D341Med (cell line): ENCODE measurements at places on chromosomes 11 and 22.

DNA sequence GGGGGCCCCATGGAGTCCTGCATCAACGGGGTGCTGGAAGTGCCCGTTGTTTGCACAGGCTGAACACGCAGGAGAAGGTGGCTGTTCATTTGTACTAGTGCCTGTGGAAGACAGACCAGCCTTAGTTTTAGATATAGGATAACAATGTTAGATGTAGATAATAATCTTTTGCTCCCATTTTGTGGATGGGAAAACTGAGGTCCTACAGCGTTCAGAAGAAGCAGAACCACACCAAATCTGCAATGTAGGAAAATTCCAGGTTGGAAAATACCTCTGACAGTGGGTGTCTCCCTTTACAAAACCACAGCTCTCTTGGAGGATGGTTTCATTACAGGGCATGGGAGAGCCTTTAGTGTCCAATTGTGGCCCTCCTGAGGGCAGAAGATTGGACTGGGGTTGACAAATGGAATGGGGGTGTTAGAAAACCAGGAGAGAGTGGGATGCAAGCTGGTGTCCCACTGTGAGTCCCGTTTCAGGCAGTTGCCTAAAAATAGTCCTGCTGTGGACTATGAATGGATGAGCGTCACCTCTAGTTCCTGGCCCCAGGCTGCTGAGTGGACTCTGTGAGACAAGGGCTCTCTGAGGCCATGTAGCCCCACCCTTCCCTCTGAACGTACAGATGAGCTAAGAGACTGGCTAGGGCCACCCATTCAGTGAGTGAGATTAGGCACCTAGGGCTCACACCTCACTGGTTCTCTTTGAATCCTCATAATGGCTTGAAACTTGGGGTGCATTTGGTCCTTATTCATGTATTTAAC, 508.8 kb downstream of the MN1 start:
- DNase-seq = no peak

DNA sequence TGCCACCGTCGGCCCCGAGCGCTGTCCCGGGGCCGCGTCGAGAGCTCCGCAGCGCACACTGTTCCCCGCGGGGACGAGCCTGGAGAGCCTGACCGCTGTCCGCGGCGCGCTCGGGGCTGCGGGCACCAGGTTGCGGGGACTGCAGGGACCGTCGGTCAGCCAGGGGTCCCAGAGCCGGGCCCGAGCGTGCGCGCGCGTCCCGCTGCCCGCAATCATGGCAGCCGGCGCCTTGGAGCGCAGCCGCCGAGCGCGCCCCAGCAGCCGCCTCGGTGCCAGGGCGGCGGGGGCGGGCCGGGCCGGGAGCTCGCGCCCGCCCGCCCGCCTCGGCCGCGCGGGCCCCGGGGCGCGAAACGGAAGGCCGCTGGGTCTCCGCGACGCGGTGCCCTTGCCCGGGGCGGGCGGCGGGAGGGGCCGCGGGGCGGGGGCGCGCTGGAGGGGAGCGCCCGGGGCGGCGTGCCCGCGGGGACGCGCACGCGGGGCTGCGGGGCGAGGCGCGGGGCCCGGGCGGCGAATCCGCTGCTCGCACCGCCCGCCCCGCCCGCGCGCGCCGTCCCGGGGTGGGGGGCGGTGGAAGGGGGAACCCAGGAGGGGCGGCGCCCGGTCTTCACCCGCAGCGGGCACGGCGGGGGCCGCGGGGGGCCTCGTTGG, 79.4 kb upstream of the PPARA start:
- DNase-seq = peak; percentile 89

DNA sequence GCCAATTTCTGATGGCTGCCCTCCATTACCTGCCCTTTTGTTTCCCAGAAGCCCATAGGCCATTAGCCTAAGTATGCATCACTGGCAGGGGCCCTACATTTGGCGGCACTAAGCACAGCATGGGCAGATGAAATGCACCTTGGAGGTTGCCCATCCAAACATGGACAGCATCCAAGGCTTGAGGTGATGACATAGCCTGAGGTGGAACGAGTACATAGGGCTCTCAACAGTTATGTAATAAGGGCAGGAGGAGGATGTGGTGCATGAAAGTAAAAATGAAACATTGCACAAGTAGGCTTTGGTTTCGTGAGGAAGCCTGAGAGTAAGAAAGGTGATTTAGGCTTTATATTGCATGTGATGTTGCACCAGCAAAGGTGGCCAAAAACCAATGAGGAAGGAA, 148.1 kb downstream of the FAM76B start:
- DNase-seq = no peak

DNA sequence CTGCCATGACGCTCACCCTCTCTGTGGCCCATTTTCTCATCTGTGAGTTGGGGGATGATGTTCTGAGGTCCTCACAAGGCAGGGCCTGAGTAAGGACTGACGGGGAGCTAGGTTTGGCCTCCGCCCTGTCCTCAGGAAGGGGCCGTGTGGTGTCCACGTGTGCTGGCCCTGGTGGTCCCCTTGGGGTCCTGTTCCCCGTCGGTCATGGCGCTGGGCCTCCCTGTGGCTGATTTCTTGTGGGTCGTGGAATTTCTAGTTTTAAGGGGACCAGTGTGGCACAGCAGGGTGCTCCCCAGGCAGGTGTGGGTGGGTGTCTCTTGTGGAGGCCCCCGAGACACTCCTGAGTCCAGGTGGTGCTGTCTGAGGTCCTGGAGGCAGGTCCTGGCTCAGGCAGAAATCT, 5.9 kb downstream of the LINC01488 start:
- DNase-seq = no peak

- DNase-seq = no peak
Measured at GRCh38 chr11:111729071-111729830, 36.9 kb downstream of the PPP2R1B start.

- no peak for DNase-seq
Measured at GRCh38 chr11:57457643-57458023, 2.7 kb upstream of the RTN4RL2 start.

DNA sequence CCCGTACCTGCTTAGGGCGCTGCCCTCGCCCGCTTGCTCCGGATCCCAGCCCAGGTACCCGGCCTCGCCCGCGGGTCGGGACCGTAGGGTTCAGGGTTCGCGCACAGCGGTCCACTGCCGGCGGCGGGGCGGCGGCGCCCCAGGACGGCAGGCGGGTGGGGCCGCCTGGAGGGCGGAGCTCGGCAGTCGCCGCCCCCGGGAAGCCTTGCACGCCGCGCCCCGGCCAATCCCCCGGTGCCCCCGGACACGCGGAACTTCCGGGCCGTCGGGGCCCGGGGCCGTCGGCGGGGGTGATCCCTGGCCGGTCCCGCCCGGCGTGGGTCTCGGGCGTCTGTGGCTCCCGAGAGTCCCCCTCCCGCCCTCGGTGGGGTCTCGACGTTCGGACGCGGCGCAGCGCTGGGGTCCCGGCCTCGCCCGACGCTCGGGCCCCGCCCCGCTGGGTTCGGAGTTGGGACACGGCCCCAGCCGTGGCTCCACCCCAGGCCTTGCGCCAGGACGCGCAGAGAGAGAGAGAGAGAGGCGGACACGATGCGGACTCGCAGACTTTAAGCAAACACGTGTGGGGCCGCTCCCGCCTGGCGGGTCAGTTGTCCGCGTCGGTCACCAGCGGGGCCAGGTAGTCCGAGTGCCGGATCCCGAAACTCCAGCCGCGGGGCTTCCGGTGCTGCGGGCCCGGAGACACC, at the start of gene TYMP:
TYMP (minus strand) TSS at position 116 of the 683 bp plus-strand sequence. CDS start 303 bp downstream, outside the sequence.
- peak; percentile 50 for DNase-seq

DNA sequence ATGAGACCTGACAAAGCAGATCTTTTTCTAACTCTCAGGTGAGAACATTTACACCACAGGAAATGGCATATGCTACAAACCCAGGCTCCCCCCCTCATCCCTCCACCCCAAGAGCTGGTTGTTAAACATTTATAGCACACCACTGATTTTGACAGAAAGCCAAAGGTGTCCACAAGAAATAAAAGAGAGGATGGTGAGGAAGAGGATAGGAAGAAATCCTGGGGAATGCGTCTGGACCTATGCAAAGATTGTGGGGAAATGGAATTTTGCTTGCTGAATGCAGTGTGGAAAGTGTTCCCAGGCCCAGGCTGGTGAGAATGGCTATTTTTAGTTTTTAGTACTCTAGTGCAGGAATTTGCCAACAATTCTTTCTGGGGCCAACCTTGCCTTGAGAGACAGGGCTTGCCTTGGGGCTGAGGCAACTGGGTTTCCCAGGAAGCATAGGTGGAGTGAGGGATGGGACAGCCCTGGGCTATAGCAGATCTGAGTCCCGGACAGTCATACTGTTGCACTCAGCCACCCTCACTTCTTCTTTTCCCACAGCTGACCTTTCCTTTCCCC, 163.9 kb downstream of the ADAMTS15 start:
- no peak for DNase-seq

DNA sequence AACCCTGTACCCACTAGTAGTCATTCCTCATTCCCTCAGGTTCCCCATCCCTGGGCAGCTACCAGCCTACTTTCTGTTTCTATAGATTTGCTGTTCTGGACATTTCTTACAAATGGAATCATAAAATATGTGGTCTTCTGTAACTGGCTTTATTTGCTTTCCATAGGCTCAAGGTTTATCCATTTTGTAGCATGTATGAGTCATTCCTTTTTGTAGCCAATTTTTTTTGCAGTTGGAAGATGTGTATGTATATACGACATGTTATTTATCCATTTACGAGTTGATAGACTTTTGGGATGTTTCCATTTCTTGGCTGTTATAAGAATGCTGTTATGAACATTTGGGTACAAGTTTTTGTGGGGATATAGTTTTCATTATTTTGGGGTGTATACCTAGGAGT, 130.6 kb downstream of the WNT11 start:
- no peak for DNase-seq

- no peak for DNase-seq
Measured at GRCh38 chr11:35846874-35847273, 97.0 kb upstream of the LDLRAD3 start.

DNA sequence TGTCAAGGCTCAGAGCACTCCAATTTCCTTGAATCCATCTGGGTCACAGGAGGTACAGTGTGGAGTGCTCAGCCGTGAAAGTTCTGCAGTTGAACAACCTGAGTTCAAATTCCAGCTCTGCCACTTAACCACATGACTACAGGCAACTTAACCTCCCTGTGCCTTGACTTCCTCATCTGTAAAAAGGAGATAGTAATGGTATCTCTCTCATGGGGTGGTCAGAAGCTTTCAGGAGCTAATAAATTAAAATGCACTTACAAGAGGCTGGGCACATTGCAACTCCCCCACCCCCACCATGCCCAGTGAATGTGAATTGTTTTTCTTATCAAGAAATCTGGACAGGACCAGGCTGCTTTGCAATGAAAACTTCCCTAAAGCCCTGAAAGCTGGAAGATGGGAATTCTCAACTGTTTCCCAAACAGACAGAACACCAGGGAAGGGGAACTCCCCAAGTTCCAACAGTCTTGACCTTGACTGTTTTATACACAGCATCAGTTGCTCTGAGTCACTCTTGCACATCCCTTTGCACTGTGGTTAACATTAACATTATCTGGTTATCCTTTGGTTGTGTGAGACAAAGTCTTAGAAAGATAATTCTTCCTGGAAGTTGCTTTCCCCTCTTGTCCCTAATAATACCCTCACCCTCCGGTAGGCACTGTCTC, 137.0 kb downstream of the SLC1A2 start:
- no peak for DNase-seq

GRCh38 chr11:61541598-61541997, 33.0 kb downstream of the LRRC10B start:
- no peak for DNase-seq

DNA sequence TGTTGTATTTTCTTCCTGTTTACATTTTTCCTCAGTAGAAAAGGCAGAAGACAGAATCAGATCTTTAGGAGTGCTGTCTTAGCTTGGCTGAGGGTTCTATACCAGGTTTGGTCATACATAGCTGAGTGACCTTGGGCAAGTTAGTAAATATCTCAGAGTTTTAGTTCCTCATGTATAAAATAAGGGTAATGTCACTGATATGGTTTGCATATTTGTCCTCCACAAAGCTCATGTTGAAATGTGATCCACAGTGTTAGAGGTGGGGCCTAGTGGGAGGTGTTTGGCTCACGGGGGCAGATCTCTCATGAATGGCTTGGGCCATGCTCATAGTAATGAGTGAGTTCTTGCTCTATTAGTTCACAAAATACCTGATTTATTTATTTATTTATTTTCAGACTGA, 7.5 kb upstream of the HTR3A start:
- DNase-seq = no peak

GRCh38 chr11:6319001-6319703, 1.1 kb downstream of the CAVIN3 start:
- DNase-seq = no peak

- DNase-seq = peak; percentile 74
Measured at GRCh38 chr22:33579448-33580093, 340.7 kb downstream of the LARGE1 start.

- no peak for DNase-seq
Measured at GRCh38 chr11:128095466-128095981, 491.8 kb downstream of the ETS1 start.

DNA sequence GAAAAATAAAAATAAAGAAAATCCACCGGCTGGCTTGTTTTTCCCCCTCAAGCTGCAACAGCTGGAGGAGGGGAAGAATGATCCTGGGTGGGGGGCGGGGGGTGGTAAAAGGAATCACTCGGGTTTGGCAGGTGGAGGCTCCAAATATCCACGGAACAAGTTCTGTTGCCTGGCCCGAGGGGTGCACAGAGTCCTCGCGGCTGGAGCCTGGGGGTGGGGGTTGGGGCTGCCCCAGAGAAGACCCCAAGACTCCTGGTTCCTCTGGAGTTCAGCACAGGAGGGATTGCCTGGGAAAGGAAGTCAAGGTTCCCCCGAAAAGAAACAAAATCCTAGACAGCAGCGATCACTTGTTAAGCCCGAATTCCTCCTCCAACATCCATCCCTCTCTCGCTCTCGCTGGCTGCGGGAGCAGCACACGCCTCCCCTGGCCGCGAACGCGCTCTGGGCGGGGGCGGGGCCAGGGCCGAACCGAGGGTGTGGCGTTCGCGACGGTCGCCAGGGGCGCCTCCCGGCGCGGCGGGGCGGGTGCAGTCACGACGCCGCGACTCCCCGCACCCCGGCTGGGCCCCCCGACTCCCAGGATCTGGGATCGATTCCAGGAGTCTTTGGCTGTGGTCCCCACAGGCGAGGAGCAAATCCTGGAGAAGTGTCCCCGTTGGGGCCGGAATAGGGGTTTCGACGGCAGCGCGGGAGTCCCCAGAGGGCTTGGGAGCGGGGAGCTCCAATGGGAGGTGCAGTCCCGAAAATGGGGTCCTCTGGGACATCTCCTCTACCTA, at the start of gene KCNA4:
KCNA4 (minus strand) TSS at position 443 of the 776 bp plus-strand sequence. CDS start 4,352 bp downstream, outside the sequence.
- DNase-seq = peak; percentile 90

DNA sequence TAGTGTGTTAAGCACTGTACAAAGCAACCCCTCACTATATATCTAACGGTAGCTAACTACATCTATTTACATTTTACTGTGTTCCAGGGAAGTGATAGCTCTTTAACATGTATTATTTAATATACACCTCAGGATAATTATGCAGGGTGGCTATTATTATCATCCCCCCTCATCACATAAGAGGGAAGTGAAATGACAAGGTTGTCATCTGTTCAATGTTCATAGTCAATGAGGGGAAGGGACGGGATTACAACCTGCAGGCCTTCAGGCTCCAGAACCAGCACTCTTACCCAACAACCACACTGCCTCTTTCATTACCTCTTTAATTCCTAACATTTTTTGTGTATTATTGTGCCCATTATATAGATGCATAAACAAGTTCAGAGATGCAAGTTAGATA, 238.7 kb upstream of the ANO3 start:
- DNase-seq = no peak
